ENCODE measurements at places on chromosomes 11 and 22.
A peak's percentile ranks its signal among the peaks of the same experiment; 100 is the strongest.

DNA sequence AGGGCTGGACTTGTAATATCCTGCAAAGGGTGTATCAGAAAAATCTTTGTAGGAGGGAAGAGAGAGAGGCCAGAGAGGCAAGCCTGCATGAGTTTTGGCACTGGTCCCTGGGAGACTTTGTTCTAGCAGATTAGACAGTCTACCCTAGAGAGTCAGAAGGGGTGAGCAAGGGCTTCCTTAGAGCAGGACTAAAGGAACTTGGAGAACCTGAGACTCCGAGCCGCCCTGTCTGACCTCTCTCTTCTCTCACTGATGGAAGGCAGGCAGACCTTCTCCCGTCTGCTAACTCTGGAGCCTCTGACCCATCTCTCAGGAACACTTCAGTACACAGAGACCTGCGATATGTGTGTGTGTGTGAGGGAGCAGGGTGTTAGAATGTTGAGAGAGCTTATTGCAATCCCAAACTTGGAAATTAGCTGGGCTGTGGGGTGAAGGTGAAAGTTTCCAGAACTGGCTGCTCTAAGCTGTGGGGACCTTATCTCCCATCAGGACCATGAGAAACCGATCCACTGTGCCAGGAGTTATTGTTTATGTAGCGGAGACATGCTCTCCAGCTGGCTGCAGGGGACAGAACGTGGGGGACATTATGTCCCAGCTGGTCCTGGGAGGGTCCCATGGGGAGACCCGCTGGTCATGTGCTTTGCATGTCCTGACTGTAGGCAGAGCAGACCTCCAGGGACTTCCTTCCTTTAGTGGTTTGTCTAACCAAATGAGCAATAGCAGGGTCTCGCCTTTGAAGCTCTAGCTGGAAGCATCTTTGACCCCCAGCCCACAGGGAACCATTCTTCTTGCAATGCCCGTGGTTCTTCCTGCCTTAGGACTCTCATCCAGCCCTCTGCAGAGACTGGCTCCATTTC, 51.1 kb downstream of the TIMP3 start:
- DNase-seq, result no peak

DNA sequence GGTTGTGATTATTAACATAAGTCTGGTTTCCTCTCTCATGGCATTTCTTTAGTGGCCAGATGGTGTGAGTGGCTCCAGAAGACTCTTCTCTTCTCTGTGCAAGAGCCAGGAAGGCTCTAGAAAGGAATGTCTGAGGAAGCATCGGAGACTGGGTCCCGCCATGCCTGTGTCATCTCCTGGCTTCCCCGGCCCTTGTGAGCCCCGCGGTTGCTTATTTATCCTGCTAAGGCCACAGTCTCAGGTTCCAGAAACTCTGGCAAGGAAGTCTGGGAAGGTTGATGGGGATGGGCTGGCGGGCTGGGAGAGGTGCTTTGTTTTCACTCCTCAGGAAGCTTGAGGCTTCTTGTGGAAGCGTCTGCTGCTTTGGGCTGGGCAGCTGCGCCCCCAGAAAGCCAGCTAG, 18.9 kb downstream of the BCR start:
- DNase-seq, result peak; percentile 23

- no peak for DNase-seq
Measured at GRCh38 chr11:22456993-22457762, 119.0 kb downstream of the SLC17A6 start.

DNA sequence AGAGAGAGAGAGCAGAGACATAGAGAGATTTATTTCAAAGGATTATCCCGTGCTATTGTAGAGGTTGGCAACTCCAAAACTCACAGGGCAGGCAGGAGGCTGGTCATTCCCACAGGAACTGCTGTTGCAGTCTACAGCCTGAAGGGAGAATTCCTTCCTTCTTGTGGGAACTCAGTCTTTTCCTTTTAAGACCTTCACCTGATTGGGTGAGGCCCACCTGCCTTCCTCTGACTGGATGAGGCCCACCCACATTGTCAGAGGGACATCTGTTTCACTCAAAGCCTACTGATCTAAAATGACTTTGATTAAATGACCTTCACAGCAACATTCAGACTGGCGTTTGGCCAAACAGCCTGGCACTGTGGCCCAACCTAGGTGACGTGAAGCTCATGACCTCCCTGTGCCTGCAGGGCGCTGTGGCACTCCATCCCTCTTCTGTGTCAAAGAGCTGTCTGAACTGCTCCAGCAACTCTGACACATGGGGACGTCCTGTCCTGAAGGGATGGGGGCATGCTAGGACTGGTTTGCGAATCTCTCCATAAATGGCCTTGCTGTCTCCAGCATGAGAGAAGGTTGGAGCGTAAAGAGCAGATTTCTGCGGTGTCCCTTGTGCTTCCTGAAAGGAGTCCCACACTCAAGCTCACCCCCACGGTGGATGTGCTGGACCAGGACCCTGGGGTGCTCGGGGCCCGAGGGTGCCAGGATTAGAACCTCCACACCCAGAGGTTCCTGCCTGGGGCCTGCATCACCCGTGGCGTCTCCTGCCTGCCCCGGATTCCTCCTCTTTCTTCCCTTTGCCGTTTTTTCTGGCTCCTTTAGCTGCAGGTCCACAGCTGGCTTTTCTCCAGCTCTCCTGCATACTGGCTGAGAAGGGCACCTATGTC, 20.7 kb downstream of the KRTAP5-5 start:
- no peak for DNase-seq

DNA sequence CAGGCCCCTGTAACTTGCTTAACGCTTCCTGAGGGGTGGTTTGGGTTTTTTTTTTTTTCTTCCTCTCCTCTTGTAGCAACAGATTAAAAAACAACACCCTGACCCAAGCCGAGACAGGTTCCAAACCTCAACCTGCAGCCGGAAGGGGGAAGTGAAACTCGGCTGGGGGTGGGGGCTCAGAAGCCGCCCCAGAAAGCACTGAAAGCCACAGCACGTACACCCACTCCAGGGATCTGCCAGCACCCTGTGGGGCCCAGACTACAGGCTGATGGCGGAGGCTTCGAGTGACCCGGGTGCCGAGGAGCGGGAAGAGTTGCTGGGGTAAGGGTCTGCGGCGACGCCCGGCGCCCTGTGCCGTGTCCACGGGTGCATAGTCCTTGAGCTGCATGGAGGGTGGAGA, at the start of gene LSP1:
TSS of gene LSP1 (plus strand) at position 208 of the 400 bp plus-strand sequence. CDS start at position 269, 61 bp downstream.
- DNase-seq, result no peak

DNA sequence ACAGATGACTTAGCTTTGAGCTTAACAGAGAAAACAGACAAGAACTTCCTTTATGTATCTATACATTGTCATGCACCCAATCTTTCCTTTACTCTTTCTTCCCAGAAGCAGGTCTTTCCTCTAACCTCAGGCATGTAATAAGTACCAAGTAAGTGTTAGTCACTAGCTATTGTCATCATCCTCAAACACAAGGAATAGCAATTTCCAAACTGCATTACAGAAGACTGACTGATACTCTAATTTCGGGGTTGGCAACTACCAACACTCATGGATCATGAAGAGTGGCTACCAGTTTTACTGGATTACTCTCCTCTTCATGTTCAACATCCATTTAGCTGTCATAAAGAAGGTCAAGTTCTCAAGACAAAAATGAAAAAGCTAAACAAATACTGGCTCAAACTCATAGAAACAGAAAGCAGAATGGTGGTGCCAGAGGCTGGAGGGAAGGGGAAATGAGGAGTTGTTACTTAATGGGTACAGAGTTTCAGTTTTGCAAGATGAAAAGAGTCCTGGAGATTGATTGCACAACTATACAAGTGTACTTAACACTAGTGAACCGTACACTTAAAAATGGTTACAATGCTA, 111.6 kb downstream of the SIK3 start:
- DNase-seq, result peak; percentile 90

- DNase-seq, result no peak
Measured at GRCh38 chr22:26545385-26545784, 33.1 kb upstream of the TFIP11 start.

DNA sequence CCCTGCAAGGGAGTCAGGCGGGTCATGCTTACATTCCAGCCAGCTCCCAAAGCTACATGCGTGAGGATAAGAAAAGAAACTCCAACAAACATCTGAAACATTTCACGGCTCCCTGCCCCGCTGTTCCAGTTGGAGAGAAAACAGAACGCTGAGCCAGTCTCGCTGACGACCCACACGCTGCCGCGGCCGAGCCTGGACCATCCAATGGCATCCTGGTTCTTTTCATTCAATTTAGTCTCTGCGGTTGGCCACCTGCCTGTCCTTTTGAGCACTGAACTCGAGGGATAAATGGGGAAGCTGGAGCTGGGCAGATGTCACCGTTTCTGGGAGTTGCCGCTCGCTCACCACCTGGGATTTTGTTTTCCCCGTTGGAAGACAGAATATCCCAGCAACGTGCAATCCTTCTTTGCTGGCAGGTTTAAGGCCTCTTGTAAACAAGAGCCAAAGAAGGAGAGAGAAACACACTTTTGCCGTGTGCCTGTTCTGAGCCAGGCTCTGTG, 45.3 kb upstream of the SHISAL1 start:
- peak; percentile 29 for DNase-seq

DNA sequence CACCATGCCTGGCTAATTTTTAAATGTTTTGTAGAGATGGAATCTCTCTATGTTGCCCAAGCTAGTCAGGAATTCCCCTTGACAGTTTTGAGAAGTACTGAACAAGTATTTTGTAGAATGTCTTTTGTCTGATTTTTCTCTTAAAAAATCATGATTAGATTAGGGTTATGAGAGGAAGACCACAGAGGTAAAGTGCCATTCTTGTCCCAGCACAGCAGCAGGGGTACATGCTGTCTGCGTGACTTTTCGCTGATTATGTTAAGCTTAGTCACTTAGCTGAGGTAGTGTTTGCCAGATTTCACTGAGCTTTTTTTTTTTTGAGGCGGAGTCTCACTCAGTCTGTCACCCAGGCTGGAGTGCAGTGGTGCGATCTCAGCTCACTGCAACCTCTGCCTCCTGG, 13.6 kb upstream of the NUP160 start:
- peak; percentile 52 for DNase-seq

- DNase-seq, result no peak
Measured at GRCh38 chr22:49701380-49702067, 126.1 kb downstream of the BRD1 start.

DNA sequence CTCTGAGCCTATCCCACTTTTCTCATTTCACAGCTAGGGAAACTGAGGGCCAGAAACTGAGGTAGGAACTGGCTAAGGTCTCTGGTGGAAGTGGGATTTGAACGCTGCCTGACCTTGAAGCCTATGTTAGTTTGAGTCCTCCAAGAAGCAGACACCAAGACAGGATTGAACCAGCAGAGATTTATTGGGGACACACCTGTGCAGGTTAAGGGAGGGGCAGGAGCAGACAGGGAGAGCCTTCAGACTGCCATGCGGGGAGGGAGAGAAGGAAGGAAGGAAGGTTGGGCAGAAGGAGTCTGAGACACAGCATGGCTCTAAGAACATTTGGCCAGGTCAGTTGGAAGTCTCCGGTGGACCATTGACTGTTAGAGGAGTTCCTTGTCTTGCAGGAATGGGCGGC, 59.5 kb downstream of the SGSM1 start:
- DNase-seq, result no peak

DNA sequence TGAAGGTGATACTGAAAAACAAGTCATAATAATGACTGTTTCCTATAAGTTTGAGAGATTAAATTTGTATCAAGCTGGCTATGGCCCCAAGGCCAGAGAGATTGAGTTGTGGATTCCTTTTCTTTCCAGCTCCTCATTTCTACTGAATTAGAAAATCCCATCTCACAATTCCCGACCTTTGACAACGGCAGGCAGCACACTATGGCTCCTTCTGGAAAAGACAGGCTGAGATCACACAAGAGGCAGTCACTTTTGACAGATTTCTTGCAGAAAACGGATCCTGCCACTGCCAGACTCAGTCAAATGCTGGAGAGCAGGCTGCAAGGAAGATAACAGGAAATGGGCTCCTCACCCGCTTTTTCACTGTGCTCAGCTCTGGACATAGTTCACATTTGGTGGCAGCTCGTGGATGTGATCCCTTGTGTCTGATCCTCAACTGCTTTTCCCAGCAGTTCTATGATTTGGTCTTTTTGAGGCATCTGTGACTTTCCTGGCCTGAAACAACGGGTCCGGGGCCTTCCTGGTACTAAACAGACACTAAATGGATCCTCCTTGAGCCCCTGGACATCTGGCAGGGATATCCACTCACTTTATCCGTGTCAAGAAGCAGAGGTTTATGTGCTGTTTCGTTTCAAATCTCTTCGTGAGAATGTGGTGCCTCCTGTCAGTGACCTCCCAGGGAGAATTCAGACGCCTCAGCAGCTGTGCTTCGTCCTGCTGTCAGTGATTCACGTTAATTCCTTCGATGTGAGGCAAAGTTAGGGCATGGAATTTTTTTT, 26.1 kb upstream of the RTL6 start:
- DNase-seq, result peak; percentile 98

DNA sequence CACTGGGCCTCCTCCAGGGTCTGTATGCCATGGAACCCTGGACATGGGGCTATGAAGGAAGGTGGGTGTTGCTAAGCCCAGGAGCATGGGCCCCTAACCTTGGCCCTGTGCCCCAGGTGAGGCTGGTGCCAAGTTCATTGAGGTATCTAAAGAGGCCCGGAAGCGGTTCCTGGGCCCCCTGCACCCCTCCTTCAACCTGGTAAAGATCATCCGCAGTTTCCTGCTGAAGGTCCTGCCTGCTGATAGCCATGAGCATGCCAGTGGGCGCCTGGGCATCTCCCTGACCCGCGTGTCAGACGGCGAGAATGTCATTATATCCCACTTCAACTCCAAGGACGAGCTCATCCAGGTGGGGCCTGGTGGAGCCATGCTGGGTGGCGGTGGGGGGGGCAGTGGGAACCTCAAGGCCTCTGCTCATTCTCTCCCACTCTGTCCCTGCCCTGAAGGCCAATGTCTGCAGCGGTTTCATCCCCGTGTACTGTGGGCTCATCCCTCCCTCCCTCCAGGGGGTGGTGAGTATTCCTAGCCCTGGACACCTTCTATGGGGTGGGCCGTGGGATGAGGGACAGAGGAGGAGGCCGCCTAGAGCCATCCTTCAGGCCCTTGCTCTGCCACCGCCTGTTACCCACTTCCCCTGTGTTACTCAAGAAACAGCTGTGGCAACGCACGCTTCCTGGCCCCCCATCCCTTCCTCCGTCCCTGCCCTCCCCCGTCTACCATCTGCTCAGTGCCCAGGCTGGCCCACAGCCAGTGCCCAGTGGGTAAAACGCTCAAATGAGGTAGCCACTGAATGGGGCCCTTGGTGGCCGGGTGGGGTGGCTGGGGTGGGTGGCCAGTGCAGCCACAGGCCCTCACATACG, 3.0 kb downstream of the PNPLA2 start:
- no peak for DNase-seq

DNA sequence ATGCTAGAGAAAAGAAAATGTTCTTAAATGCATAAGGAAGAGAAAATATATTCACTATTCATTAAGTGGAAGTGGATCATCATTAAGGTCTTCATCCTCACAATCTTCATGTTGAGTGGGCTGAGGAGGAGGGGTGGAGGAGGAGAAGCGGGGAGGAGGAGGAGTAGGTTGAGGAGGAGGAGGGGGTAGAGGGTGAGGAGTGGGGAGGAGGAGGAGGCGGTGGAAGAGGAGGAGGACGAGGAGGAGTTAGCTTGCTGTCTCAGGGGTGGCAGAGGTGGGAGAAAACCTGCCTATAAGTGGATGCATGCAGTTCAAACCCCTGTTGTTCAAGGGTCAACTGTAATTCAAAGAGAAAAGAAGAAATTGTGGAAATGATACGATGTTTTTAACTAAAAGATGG, 71.6 kb downstream of the MYEOV start:
- DNase-seq, result no peak

Measured in fibroblast of upper back skin (primary cell).